Caki2 (cell line): ENCODE measurements at places on chromosomes 13 and 19.

- no peak for DNase-seq
Measured at GRCh38 chr13:65606622-65607021, 1623.5 kb downstream of the PCDH9 start.

GRCh38 chr13:73399347-73400216 is 340.8 kb downstream of the KLF5 start:
- no peak for DNase-seq

- no peak for DNase-seq
Measured at GRCh38 chr13:88707646-88708045, 1036.5 kb downstream of the SLITRK5 start.

DNA sequence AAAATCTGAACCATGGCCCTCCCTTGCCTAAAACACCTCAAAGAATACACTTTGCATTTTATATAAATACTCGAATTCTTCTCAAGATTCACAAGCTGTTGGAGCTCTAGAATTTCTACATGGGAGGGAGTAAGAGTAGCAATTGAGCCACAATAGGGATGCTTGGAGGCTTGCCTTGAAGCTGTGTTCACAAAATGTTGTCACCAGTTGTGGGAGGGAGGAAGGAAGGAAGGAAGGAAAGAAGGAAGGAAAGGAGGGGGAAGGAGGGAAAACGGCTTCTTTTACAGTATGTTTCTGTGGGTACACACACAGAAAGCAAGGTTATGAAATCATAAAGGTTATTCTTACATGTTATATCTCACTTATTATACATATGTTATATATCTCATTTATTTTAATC is 128.6 kb upstream of the PEG3 start:
- no peak for DNase-seq
